Myocyte (in vitro differentiated cells): ENCODE measurements at places on chromosomes 6 and 20. TPM values are rescaled to one million over a fixed set of nuclear protein-coding genes. Genes with fewer than 3 reads are reported as not detected.

The MLN gene
- not detected in 2 replicates for total RNA-seq

The BPI gene
- not detected in 2 replicates for total RNA-seq

The TFAP2A gene
- 0.21 and 0.59 TPM in 2 replicates for total RNA-seq

The MUC22 gene
- not detected in 2 replicates for total RNA-seq

The TRIM10 gene
- total RNA-seq, result not detected in 2 replicates

The PAK5 gene
- total RNA-seq, result not detected in 2 replicates
